ENCODE measurements at places on chromosomes 12 and 14. TPM values are rescaled to one million over a fixed set of nuclear protein-coding genes. Genes with fewer than 3 reads are reported as not detected.

PRR4 gene
- total RNA-seq, result 0.62 TPM

DNA sequence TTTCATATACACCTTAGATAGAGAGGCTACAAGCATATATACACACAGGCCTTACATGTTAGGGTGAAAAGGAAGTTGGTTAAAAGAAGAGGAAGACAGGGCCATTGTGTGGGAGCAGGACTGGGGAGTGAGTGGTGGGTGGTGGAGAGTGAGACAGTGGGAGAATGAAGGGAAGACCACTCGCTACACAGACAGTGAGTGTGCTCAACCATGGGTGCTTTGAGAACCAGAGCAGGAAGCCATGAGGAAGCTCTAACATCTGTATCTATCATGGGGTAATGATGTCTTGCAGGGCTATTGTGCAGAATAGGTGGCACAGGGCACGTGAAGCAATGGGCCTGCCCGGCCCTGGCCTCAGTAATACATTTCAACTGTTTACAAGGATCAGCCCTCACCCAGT, 11.4 kb upstream of the KRT74 start:
- no peak overlapping the region for H3K4me3 ChIP-seq
- no peaks in the 10 kb centered on the region for H3K36me3 ChIP-seq
- no peak overlapping the region for H3K27ac ChIP-seq
- H3K4me1 ChIP-seq, result peaks cover 28% of the 10 kb centered on the region
- DNase-seq, result no peak

DNA sequence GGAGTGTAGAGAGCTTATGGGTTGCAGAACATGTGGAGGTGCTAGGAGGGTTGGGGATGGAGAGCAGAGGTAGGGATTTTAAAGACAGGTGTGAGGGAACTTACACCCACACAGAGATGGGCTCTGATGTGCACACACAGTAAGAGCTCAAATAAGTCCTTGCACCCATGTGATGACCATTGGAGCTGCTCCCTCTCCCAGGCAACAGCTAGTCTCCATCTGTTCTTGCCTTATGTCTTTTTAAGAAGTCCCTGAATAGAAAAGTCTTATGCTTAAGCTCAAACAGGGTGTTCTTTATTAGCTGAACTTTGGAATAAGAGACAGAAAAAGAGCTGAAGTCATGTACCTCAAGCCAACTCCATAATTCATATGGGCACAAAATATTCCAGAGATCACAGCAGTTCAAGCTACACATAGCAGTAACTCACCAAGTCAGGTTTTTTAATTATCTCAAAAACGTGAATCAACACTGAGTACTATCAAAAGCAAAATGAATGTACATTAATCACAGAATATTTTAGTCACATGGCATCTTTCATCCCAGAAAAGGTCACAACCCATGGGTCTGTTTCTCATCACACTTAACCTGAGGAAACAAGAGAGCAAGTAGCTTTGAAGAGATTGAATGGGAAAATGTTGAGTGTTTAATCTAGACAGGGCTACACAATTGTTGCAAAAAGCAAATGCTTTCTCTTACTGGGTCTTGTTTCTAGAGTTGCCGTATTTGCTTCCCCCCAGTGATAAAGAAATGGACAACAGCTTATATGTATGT, 1513.6 kb upstream of the SEL1L start:
- no peaks in the 10 kb centered on the region for H3K36me3 ChIP-seq
- no peaks in the 10 kb centered on the region for H3K4me1 ChIP-seq
- no peak for DNase-seq
- H3K27me3 ChIP-seq, result no peaks in the 10 kb centered on the region
- H3K27ac ChIP-seq, result no peak overlapping the region

- H3K27me3 ChIP-seq, result peaks cover 27% of the 10 kb centered on the region
- H3K36me3 ChIP-seq, result no peaks in the 10 kb centered on the region
- H3K4me1 ChIP-seq, result no peaks in the 10 kb centered on the region
- H3K27ac ChIP-seq, result no peak overlapping the region
- DNase-seq, result no peak
- H3K4me3 ChIP-seq, result no peak overlapping the region
Observed at GRCh38 chr12:110227138-110227537, 53.9 kb upstream of the ATP2A2 start.

GRCh38 chr12:118126119-118126757, 9.7 kb upstream of the PEBP1 start:
- H3K4me3 ChIP-seq, result no peak overlapping the region
- no peaks in the 10 kb centered on the region for H3K4me1 ChIP-seq
- H3K27ac ChIP-seq, result no peak overlapping the region
- no peak for DNase-seq

GRCh38 chr12:91327889-91328288, 145.3 kb upstream of the DCN start:
- H3K27ac ChIP-seq, result no peak overlapping the region
- H3K27me3 ChIP-seq, result peaks cover 7% of the 10 kb centered on the region
- H3K4me3 ChIP-seq, result no peak overlapping the region
- no peaks in the 10 kb centered on the region for H3K36me3 ChIP-seq
- H3K4me1 ChIP-seq, result no peaks in the 10 kb centered on the region
- DNase-seq, result no peak
